Heart right ventricle (tissue), 16 donors: ENCODE measurements at places on chromosomes 13 and 19. TPM values are rescaled to one million over a fixed set of nuclear protein-coding genes. Genes with fewer than 3 reads are reported as not detected.

Gene ACOD1
- not detected for total RNA-seq

Gene BCAM
- total RNA-seq = 78.2 TPM

Gene KIR2DL1
- not detected for total RNA-seq

Gene SYCN
- not detected for total RNA-seq

Gene SYNGR4
- not detected for total RNA-seq

Gene VSTM2B
- not detected for total RNA-seq

Gene SCGB2B2
- 0.92 TPM for total RNA-seq

Gene SMIM44
- total RNA-seq = not detected

DNA sequence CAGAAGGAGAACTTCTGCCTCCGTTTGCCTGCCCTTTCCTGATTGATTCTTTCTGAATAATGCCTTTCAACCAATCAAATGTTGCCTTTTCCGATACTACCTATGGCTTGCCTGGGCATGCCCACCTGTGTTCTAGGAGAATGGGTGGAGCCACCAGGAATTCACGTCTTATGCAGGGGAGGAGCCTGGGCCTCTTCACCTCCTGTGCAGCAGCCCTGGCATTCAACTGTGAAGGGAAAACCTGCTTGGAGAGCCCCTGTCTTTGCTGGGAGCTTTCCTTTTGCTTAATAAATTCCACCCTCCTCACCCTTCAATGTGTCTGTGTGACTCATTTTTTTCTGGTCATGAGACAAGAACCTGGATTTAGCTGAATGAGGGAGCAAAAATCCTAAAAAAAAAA is 730.7 kb downstream of the UQCRFS1 start:
- no peak for DNase-seq
- no peaks in the 10 kb centered on the region for H3K27me3 ChIP-seq
- no peak overlapping the region for H3K27ac ChIP-seq
- no peaks in the 10 kb centered on the region for H3K36me3 ChIP-seq

DNA sequence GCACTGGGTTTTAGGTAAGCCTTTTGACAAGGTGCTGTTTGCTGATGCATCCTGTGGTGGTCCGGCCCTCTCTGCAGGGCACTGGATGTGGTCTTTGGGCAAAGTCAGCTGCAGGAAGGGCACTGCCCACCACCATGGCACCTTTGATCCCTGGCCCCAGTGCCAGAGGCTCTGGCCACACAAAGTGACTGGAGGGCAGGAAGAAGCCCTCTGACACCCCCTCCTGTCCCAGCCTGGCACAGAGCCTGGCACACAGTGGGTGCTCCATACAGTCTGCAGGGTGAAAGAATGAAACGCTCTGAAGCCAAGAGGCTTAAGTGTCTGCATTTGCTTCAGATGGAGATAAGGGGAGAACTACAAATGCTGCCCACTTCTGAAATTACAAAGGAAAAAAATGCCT is 47.6 kb upstream of the CNMD start:
- DNase-seq = no peak
- H3K36me3 ChIP-seq = no peaks in the 10 kb centered on the region
- H3K27ac ChIP-seq = no peak overlapping the region

- H3K27ac ChIP-seq = no peak overlapping the region
- no peaks in the 10 kb centered on the region for H3K36me3 ChIP-seq
- H3K4me3 ChIP-seq = no peak overlapping the region
- H3K27me3 ChIP-seq = no peaks in the 10 kb centered on the region
- peaks cover 2% of the 10 kb centered on the region for H3K4me1 ChIP-seq
These were observed 13.1 kb upstream of the ZNF888 start for GRCh38 chr19:52936151-52936953.

DNA sequence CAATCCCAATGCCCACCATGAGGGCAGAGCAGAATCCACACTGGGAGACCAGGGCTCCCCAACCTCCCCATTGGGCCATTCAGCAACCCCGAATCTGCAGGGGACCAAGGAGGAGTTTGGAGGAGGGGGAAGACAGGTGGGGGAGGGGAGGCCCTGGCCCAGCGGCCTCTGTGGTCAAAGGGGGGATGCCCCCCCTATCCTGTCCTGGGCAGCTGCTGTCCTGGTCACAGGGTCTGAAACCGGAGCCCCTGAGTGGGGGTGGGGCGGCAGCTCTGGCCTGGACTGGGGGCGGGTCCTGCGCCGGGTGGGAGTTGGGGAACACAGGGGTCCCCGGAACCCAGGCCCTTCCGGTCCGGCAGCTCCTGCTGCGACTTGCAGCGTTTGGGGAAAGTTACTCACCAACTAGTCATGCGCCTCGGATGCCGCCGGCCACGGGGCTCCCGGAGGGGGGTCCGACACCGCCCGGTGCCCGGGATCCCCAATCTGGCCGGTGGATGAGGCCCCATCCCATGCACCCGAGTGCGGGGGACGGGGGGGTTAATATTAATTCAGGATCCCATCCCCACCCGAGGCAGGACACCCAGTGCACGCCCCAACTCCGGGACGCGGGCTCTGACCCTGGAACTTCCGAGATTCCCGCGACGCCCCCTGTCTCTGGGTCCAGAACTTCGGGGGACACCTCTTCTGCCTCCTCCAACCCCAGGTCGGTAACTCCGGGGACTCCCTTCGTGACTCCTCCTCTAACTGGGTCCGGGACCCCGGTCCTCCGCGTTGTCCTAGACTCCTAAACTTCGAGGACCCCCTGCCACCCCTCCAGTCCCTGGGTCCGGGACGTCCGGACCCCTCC is 872 bp downstream of the HOMER3 start:
- no peak overlapping the region for H3K27ac ChIP-seq
- H3K36me3 ChIP-seq = no peaks in the 10 kb centered on the region
- H3K4me1 ChIP-seq = peaks cover 18% of the 10 kb centered on the region
- peak; percentile 39 for DNase-seq

- H3K4me3 ChIP-seq = no peak overlapping the region
- DNase-seq = no peak
- no peaks in the 10 kb centered on the region for H3K27me3 ChIP-seq
- no peaks in the 10 kb centered on the region for H3K36me3 ChIP-seq
- no peak overlapping the region for H3K27ac ChIP-seq
- H3K4me1 ChIP-seq = no peaks in the 10 kb centered on the region
These were observed 1490.8 kb upstream of the PCDH20 start for GRCh38 chr13:62906469-62906868.
